Stomach (tissue), 19 donors: ENCODE measurements at places on chromosomes 3 and 15. TPM values are rescaled to one million over a fixed set of nuclear protein-coding genes. Genes with fewer than 3 reads are reported as not detected.

The GJD2 gene
- total RNA-seq = not detected

The ANKRD63 gene
- total RNA-seq = not detected

The PPP1R2 gene
- total RNA-seq = 102 TPM

The UBR1 gene
- 6.7 TPM for total RNA-seq

The SMAD6 gene
- 36.2 TPM for total RNA-seq

The RHOV gene
- total RNA-seq = not detected

The ZNF385D gene
- total RNA-seq = 0.89 TPM

The CCDC33 gene
- 9.4 TPM for total RNA-seq

The MYZAP gene
- total RNA-seq = 59.8 TPM

The CCR9 gene
- 1.2 TPM for total RNA-seq

The GOLGA8S gene
- 0.58 TPM for total RNA-seq

The ZBED2 gene
- not detected for total RNA-seq

The WDR73 gene
- 70.1 TPM for total RNA-seq

The PCSK6 gene
- 91.5 TPM for total RNA-seq

The TRPM1 gene
- total RNA-seq = not detected

The ZWILCH gene
- 46.7 TPM for total RNA-seq

The RAB6B gene
- total RNA-seq = 0.58 TPM

The DGKG gene
- 1.2 TPM for total RNA-seq

The MESP1 gene
- 2.9 TPM for total RNA-seq
